ENCODE measurements at places on chromosomes 11 and 22. TPM values are rescaled to one million over a fixed set of nuclear protein-coding genes. Genes with fewer than 3 reads are reported as not detected.

The SAA2 gene
- 2.0 TPM for total RNA-seq

The ART1 gene
- not detected for total RNA-seq

The MUC6 gene
- total RNA-seq, result 13.1 TPM

The CCDC87 gene
- total RNA-seq, result not detected

The OR52I2 gene
- not detected for total RNA-seq

GRCh38 chr11:133508468-133508867 lies 23.8 kb downstream of the OPCML start:
- no peaks in the 10 kb centered on the region for H3K36me3 ChIP-seq
- H3K4me3 ChIP-seq, result no peak overlapping the region
- H3K4me1 ChIP-seq, result no peaks in the 10 kb centered on the region
- no peak for DNase-seq
- H3K27me3 ChIP-seq, result no peaks in the 10 kb centered on the region

DNA sequence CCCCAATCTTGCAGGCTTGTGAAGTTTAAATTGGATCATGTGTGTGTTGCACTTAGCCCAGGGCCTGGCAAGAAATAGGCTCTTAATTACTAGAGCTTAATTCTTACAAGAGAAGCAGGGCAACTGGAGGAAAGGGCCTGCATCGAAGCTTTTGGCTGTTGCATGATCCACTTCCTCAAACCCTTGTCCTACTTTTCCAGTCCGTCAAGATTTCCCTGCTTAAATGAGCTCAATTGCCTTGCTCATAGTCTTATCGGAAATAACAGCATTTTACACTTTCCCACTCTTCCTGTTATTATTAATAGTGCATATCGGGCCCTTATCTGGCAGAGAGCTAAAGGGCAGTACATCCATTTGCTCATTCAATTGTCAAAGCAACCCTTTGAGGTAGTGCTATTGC lies 18.1 kb downstream of the DTX4 start:
- no peak overlapping the region for H3K27ac ChIP-seq
- DNase-seq, result no peak
- H3K4me3 ChIP-seq, result no peak overlapping the region
- H3K36me3 ChIP-seq, result peaks cover 3% of the 10 kb centered on the region
- H3K4me1 ChIP-seq, result no peaks in the 10 kb centered on the region

DNA sequence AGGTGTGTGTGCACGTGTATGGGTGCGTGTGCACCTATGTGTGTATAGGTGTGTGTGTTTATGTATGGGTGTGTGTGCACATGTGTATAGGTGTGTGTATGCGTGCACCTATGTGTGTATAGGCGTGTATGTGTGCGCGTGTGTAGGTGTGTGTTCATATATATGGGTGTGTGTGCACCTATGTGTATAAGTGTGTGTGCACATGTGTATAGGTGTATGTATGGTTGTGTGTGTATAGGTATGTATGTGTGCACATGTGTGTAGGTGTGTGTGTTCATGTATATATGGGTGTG lies 26.9 kb downstream of the KCNQ1 start:
- no peaks in the 10 kb centered on the region for H3K36me3 ChIP-seq
- H3K4me1 ChIP-seq, result no peaks in the 10 kb centered on the region
- DNase-seq, result no peak
- H3K4me3 ChIP-seq, result no peak overlapping the region
- no peaks in the 10 kb centered on the region for H3K27me3 ChIP-seq

GRCh38 chr22:35023692-35024363 lies 42.1 kb upstream of the ISX start:
- H3K27ac ChIP-seq, result no peak overlapping the region
- no peaks in the 10 kb centered on the region for H3K4me1 ChIP-seq
- DNase-seq, result no peak
- H3K36me3 ChIP-seq, result no peaks in the 10 kb centered on the region

DNA sequence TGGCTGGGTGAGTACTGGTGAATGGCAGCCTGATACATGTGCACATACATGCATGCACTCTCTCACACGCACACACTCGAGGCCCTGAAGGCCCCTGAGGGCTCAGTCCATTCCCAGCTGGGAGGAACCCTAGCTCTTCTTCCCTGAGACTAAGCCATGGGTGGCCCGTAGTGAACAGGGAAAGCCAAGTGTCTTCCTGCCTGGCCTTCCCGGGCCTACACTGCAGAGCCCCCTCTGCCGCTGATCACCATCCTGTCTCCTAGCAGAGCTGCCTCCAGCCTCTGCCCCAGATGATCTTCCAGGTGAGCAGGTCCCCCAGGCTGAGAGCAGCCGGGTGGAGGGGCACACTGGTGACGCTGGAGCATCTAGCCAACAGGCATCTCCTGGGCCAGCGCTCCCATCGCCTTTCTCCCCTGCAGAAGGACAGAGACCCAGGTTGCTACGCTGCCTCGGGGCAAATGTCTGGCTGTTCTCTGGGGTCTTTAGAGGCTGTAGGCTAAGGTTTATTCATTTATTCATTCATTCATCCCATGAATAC lies 57.3 kb downstream of the CD82 start:
- H3K36me3 ChIP-seq, result no peaks in the 10 kb centered on the region
- no peak overlapping the region for H3K27ac ChIP-seq
